ENCODE measurements at places on chromosomes 11 and 22.
A peak's percentile ranks its signal among the peaks of the same experiment; 100 is the strongest.

GRCh38 chr11:118343248-118343647 is 743 bp upstream of the CD3D start:
- DNase-seq = peak; percentile 49

- DNase-seq = no peak
Measured at GRCh38 chr22:20207277-20208025, 56.6 kb upstream of the CCDC188 start.

GRCh38 chr11:12981676-12982522 is 27.2 kb upstream of the RASSF10 start:
- DNase-seq = no peak

DNA sequence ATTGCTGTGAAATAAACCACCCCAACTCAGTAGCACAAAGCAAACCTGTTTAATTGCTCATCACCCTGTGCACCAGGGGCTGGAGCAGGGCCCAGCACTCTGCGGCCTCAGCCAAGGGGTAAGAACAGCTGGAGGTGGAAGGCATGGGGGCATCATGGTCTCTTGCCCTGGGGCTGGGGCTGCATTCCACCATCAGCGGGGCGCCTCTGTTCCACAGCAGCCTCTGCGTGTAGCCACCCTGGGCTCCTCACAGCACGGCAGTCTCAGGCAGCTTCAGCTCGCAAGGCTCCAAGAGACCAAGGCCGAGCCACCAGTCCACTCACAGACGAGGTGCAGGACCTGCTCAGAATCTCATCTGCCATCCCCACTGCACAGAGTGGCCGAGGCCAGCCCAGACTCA is 630.7 kb downstream of the TBC1D22A start:
- no peak for DNase-seq

DNA sequence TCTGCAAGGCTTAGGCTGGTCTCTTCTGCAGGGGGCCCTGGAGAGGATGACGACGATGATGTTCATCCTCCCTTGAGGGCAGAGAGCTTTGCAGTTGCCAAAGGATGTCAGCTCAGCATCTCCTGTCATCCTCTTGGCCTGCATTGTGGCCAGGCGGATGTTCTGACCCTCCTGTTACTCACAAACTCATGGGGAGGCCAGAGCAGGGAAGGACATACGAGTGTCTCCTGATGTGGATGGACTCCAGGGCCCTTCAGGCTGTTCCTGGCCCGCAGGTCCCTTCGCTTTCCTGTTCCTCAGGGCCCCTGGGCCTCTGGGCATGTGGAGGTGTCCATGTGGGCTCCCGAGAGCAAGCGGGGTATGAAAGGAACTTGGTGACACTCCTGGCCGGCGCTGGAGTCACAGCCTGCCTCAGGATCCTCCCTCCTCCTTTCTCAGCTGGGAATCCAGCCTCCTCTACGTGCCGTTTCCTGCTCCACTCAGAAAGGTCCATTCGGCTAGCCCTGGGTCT is 8.5 kb downstream of the ADORA2A start:
- no peak for DNase-seq

GRCh38 chr11:44626645-44627044 is 61.2 kb downstream of the CD82 start:
- DNase-seq = no peak

DNA sequence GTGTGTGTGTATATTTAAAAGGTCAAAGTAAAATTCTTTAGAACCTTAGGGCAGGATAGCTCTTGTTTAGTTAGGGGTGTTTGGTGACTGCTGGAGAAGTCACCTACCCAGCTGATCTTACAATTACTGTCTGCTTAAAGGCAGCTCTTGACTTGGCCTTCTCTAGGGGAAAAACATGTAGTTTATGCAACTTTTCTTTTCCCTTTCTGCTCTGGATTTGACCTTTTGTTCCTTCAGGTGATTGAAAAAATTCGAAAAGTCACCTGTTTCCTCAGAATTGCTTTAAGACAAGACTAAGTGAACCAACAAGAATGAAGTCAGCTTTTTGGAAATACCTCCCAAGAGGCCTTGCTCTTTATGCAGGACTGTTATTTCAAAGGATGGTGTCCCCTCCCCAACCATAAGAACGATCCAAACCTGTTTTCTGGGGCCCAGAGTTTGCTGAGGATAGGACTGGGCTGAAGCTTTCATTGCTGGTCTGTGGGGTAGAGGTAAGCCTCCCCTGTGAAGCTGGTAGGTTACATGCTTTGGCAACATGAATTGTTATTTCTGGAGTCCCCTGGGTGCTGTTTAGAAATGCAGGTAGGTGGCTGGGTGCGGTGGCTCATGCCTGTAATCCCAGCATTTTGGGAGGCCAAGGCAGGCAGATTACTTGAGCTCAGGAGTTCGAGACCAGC is 111.2 kb downstream of the PTPRJ start:
- DNase-seq = no peak

- DNase-seq = peak; percentile 50
Measured at GRCh38 chr11:121163658-121164308, 62.7 kb downstream of the TECTA start.

DNA sequence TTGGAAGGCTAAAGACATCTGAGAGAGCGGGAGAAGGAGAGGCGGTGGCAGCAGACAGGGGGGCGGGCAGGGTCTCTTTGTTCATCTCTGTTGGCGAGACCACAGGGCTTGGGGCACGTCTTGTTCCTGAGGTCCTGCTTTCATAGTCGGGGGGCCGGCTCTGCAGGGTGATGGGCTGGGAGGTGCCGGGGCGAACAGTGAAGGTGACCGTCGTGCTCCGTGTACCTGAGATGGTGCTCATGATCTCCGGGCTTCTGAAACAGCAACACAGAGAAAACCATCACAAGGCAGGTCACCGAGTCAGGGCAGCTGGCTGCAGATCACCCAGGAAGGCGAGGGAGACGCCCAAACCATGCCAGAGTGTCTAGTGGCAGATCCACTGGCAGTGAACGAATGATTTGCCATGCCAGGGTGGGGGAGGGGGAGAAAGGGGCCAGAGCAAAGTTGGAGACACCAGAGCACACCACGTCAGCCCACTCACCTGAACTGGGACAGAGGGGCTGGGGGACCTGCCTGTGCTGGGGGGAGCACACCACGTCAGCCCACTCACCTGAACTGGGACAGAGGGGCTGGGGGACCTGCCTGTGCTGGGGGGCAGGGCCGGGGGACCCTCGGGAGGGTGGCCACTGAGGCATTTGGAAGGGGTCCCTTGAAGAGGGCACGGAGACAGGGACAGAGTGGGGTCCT is 75.0 kb downstream of the CTTN start:
- no peak for DNase-seq

GRCh38 chr11:57635246-57635645 is 14.5 kb downstream of the YPEL4 start:
- DNase-seq = no peak

GRCh38 chr11:113664981-113665710 is 41.0 kb downstream of the TMPRSS5 start:
- no peak for DNase-seq

DNA sequence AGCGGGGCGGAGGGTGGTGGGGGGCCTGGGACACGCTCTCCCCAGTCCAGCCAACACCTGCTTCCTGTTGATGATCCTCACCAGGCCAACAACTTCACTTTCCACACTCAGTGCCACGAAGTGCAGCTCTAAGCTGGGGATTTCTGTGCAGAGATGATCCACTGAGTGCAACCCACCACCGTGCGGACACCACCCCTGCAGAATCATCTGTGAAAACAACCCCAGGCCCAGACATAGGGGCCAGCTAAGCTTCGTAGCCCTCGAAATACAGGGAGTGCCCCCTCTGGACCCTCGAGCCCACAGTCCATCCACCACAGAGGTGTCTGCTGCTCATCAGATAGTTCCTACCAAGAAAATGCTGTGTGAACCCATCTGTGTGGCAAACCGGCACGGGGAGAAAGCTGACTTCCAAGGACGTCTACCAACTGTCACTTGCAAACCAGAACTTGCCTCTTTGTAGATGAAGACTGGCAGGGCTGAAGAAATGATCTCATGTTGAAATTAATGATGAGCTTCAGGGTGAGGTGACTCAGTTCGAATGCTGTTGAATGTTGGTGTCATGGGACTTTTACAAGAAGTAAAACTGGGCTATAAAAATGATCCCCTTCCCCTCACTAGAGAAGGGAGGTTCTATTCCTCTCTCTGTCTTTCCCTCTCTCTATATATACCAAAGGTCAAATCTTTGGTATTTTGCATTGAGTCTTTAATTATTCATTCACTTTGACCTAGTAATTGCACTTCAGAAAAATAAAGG is 73.4 kb downstream of the MYEOV start:
- DNase-seq = no peak

DNA sequence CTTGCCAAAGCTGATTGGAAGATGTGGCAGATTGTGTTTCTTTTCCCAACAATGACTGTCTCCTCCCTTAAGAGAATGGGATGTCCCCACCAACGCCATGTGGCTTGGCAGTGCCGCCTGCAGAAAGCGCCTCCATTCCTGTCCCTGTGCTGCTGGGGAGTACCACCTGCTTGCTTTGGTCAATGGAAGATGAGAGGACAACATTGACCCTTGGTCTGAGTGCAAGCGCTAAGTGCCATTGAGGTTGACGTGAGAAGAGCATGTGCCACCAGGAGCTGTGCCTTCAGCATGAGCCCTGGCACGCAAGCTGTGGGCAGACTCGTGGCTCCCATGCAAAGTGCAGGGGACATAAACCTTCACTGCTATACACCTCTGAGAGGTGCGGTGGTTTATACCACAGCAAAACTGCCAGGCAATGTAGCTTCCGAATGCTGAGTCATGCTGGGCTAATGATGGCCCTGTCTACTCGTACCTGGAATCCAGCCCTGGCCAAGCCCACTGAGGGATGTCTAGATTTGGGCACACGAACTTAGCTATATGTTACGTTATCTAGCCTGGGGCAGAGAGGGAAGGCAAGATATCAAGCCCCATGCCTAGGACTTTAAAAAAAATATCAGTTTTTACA is 41.9 kb downstream of the MYEOV start:
- DNase-seq = no peak

- no peak for DNase-seq
Measured at GRCh38 chr11:25988178-25988577, 343.8 kb upstream of the ANO3 start.

GRCh38 chr11:43145653-43146052 is 166.1 kb upstream of the API5 start:
- no peak for DNase-seq

- no peak for DNase-seq
Measured at GRCh38 chr22:22395245-22395644, 113.3 kb downstream of the ZNF280B start.

- no peak for DNase-seq
Measured at GRCh38 chr22:19547620-19548019, 23.4 kb upstream of the CLDN5 start.

GRCh38 chr11:108516125-108516524 is 17.9 kb upstream of the POGLUT3 start:
- DNase-seq = no peak

GRCh38 chr22:40512426-40513136 is 123.9 kb downstream of the MRTFA start:
- no peak for DNase-seq

All from activated CD4-positive, alpha-beta T cell treated with anti-CD3 and anti-CD28 coated beads, Interleukin-2, Interleukin-6, amounts not matched to agents 100 ng/mL and 50 ng/mL, durations not matched to agents 16 hours and 8 hours (primary cell).